Body of pancreas (tissue), 4 donors: ENCODE measurements at places on chromosomes 1 and 21. TPM values are rescaled to one million over a fixed set of nuclear protein-coding genes. Genes with fewer than 3 reads are reported as not detected.

- H3K27me3 ChIP-seq, result no peaks in the 10 kb centered on the region
- no peak for DNase-seq
- no peaks in the 10 kb centered on the region for H3K36me3 ChIP-seq
- no peaks in the 10 kb centered on the region for H3K4me1 ChIP-seq
- H3K4me3 ChIP-seq, result no peak overlapping the region
These were observed 303.6 kb downstream of the PRDM2 start for GRCh38 chr1:14003552-14003951.

DNA sequence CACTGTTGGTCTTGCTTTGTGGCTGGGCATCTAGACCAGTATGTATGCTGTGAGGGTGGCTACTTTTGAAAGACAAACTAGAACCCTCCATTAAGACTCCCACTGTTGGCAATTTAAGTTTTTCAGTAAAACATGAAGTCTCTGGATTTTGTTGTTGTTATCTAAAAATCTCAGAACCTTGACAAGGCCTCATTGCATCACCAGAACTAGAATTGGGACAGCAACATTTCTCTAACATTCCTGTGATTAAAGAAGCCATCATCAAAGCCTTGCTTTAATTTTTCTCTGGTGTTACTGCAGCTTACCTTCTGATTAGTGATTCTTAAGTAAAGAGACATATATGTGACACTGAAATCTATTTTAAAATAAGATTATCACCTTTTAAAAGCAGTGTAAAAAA, 4.5 kb downstream of the TRIM67 start:
- H3K4me1 ChIP-seq, result peaks cover 21% of the 10 kb centered on the region
- peaks cover 5% of the 10 kb centered on the region for H3K27me3 ChIP-seq
- no peak overlapping the region for H3K27ac ChIP-seq
- no peaks in the 10 kb centered on the region for H3K36me3 ChIP-seq
- H3K4me3 ChIP-seq, result no peak overlapping the region

DNA sequence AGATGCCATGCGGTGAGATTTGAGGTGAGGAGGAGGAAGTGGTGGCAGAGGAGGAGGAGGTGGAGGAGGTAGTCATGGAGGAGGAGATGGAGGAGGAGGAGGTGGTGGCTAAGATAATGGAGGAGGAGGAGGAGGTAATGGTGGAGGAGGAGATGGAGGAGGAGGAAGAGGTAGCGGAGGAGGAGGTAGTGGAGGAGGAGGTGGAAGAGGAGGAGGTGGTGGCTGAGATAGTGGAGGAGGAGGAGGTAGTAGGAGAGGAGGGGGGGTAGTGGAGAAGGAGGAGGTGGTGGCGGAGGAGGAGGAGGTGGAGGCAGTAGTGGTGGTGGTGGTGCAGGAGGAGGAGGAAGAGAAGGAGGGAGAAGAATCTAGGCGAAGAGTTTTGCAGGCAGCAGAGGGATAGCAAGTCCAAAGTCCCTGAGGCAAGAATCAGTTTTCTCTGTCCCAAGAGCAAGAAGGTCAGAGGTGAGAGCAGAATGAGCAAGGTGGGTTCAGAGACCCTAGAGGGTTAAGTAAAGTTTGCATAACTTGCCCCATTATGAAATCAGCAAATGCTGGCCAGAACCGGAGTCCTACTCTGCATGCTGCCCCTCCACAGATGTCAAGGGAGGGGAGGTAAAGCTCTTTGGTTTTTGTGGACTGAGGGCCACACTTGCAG, 38.9 kb upstream of the GNPAT start:
- H3K36me3 ChIP-seq, result no peaks in the 10 kb centered on the region
- H3K27ac ChIP-seq, result no peak overlapping the region
- no peaks in the 10 kb centered on the region for H3K27me3 ChIP-seq
- H3K4me3 ChIP-seq, result no peak overlapping the region
- no peak for DNase-seq
- no peaks in the 10 kb centered on the region for H3K4me1 ChIP-seq

GRCh38 chr1:16981269-16981849, 939 bp upstream of the MFAP2 start:
- peaks cover 6% of the 10 kb centered on the region for H3K4me1 ChIP-seq
- no peak for DNase-seq
- no peak overlapping the region for H3K4me3 ChIP-seq

DNA sequence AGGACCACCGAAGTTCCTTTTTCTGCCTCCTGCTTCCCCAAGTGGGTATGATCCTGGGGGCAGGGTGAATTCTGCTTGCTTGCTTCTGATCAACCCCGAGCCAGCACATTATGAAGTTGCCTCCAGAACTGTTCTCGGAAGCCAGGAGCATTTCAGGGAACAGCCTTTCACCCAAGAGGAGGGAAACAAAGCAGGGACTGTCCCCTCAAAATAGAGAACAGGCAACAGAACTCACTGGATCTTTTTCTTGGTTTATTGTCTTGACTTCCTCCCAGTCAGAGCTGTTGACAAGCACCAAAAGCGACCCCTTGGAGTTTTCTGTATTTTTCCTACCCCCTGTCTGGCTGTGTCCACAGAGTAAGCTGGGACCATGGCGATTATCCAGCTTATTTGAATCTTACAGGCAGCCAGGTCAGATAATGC, 258.3 kb upstream of the SGIP1 start:
- H3K27me3 ChIP-seq, result no peaks in the 10 kb centered on the region
- no peak overlapping the region for H3K27ac ChIP-seq
- H3K4me1 ChIP-seq, result peaks cover 14% of the 10 kb centered on the region
- DNase-seq, result peak; percentile 46
- H3K36me3 ChIP-seq, result no peaks in the 10 kb centered on the region

Gene FAM151A
- total RNA-seq, result not detected
